ENCODE measurements at places on chromosomes 2 and 18. TPM values are rescaled to one million over a fixed set of nuclear protein-coding genes. Genes with fewer than 3 reads are reported as not detected.

DNA sequence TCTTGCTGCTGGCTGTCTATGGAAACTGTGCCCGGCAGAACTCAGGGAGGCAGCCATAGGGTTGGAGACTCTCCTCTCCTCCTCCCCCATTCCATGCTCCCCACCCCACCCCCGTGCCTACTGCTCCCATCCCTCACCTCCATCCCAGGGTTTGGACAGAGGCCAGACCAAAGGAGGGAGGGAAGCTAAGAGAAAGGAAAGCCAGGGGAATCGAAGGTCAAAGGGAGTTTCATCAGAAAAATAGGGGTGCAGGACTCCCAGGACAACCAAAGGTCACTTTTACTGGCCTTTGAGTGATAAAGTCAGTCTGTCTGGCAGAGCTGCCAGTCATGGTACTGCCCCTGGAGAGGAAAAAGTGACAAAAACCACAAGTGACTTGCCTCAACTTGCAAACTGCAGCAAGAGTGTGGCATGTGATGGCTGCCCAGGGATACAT lies 187.3 kb upstream of the CTAGE1 start:
- no peak for DNase-seq

DNA sequence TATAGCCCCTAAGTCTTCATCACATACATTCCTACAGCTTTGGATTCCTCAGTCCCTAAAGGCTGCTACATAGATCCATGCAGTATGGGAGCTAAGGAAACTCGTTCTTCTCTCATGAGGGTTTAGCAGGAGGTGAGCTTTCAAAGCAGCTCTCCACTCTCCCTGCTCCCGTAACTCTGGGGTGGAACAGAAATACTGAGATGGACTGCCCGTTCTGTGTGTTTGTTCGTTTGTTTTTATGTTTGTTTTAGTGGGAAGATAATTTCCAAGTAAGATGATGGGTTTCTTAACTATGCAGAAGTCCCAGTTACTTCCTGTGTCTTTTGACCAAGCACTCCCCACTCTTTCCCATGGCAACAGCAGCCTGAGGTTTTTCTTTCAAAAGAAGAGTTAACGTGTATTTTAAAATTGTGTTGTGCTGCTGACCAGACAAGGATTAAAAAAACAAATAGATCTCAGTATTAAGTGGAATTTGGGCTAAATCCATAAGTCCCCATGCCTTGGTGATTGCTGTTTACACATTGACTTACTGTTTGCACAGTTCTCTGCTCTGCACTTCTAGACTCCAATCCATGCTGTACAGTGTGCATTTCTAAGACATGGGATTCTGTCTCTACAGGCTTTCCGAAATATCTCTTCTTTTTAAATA lies 156.4 kb upstream of the SH3BP4 start:
- DNase-seq, result peak; percentile 69

- DNase-seq, result no peak
These were observed 263.5 kb downstream of the HDAC4 start for GRCh38 chr2:239137165-239137897.

DNA sequence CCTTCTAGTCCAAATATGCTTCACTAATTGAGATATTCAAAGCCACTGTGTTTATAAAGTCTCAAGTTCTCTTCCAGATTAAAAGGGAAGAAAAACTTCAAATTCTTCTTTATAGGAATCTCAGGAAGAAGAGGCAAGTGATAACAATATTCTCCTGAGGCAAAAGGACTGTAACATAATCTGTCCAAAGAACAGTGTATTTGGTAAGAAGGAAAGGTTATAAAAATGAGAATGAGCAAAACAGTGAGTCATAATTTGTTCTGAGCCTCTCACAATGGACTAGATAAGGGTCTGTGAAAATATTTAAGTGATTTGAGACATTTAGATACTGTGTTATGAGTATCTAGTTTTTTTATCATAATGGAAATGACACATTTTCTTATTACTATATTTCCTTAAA lies 44.3 kb downstream of the SNRPD1 start:
- DNase-seq, result peak; percentile 60

- DNase-seq, result no peak
These were observed 254.6 kb upstream of the KCNJ3 start for GRCh38 chr2:154443919-154444318.

DNA sequence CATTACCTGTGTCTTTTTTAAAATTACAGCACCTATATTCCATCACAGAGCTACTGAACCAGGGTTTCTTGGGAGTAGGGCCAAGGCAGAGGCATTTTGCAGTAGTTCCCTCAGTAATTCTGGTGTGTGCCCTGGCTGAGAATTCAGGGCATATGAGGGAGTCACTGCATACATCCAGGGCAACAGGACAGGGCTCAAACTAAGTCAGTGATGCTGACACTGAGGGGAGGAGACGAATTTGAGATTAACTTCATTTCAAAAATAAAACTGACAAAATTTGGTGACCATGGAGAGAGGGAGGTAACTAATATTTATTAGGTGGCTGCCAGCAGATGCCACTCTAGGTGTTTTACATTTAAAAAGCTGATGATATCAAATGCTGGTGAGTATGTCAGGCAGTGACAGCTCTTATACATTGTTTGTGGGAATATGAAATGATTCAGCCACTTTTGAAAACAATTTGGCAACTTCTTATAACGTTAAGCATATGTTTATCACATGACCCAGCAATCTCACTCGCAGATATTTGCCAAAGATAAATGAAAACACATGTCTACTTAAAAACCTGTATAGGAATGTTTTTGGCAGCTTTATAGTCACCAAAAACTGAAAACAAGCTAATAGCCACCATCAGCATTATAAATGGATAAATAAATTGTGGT lies 20.3 kb downstream of the STRADB start:
- DNase-seq, result peak; percentile 57

DNA sequence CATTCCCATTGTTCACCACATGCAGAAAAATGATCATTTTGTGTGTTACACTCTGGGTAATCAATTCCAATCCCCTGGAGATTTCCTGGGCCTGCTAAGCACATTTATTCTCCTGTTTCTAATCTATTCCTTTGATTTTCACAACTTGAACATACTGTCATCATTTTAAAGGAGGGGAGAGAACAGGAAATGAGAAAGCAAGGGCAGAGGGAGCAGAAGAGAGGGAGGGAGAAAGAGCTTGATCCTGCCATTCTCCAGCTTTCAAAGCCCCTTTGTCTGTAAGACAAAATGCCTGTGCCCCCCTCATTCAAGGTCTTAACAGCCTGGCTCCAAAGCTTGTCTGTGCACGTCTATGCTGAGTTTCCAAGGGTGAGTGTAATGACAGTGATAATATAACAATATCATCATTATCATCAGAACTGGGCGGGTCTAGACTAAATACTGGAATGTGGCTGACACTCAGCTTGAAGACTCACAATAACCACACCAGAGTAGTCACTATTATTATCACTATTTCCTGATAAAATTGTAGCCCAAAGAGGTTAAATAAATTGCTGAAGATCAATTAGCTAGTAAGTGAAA lies 164.4 kb upstream of the KLHL29 start:
- DNase-seq, result no peak

GRCh38 chr18:30800800-30801199 lies 241.7 kb downstream of the DSC3 start:
- no peak for DNase-seq

GRCh38 chr2:134312482-134312881 lies 58.6 kb downstream of the MGAT5 start:
- no peak for DNase-seq

DNA sequence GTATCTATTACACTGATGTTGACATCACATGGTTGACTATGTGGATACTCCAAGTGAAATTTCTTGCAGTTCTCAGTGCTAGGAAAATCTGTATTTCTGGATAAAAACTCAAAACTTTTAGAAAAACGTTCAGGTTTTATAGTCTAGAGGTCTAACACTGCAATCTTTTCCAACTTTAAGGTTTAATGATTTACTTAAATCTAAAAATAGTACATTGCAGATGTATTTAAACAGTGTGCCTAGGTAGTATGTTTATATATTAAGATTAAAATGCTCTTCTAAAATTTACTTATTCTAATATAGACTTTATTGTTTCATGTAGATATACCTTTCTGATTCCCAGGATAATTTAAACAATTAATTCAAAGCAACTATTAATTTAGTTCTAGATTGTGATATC lies 98.3 kb downstream of the SH3YL1 start:
- DNase-seq, result no peak

- DNase-seq, result no peak
These were observed 14.0 kb downstream of the STK25 start for GRCh38 chr2:241494311-241494908.

DNA sequence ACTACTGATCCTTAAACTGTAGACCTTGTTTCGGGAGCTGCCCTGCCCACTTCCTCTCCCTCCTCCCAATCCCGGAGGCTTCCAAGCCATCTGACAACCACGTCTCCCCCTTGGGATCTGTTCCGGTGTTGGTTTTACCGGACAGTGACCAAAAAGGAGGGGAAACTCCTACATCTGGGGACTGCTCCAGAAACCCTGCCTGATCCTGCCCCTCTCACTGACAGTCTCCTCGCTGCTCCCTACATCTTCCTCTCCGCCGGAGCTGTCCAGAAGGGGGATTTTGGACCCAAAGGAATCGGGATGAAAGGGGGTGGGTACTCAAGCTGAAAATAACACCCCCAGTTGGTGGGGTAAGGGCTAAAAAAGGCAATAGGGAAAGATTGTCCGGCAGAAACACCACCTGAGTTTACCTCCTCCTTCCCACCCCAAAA lies 1.5 kb downstream of the INO80D start:
- peak; percentile 83 for DNase-seq

DNA sequence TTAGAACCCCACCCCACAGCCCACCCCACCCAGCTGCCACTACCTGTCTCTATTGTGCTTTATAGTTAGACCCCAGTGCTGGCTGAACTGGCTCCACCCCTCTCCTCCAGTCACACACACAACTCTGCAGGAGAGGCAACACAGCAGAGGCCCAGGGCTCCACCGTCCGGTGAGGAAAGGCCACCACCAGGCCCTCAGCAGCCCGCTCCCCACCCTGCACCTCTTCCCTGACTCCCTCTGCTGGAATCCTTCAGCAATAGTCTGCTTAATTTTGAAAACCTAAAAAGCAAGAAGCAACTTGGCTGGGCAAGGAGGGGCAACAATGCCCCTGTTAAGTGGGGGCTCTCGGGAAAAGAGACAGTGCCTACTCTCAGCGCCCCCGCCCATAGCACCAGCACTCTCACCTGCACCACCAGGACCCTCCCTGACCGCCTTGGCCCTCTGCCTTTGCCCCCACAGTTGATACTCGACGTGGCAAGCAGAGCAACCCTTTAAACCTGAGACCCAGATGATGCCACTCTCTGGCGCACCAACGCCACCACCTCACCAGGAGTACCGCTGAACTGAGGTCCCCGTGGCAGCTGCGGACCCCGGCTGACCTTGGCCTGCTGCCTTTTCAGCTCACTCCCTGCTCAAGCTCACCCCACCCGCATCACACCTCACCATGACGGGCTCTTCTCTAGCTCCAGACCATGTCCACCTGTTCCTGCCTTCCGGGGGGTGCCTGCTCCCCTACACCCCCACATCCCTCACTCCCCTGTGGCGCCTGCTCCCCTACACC lies 45.7 kb downstream of the NDUFA10 start:
- peak; percentile 38 for DNase-seq

DNA sequence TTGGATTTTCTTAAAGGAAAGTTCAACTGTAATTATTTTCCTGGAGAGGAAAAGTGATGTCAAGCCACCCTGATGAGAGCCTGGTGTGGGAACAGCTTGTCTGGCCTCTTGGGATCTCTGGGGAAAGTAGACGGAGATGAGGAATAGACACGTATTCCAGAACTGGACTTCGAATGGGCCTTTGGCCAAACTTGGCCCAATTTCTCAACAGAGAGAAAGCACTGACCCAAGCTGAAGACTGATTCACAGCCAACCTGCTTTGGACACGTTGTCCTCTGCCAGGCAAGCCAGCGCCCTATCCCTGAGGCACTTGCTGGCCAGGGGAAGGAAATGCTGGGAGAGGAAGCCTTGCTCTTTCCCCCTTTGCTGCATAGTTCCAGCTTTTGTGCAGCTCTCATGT lies 70.8 kb upstream of the CTAGE1 start:
- DNase-seq, result no peak

Gene ARL5A
- total RNA-seq, result 32.9 TPM

Gene SNRPD1
- total RNA-seq, result 9.2 TPM

Gene GRP
- total RNA-seq, result not detected

Gene RAMP1
- 16.4 TPM for total RNA-seq

Gene STAMBP
- total RNA-seq, result 23.6 TPM

Gene IL1A
- 0.17 TPM for total RNA-seq

Gene DUSP19
- total RNA-seq, result 5.1 TPM
